A375 (cell line): ENCODE measurements at places on chromosomes 7 and 10. TPM values are rescaled to one million over a fixed set of nuclear protein-coding genes. Genes with fewer than 3 reads are reported as not detected.

The TDRD1 gene
- total RNA-seq = not detected in 2 replicates

The FAM131B gene
- total RNA-seq = 1.4 and 2.4 TPM in 2 replicates

The GPRIN2 gene
- not detected in 2 replicates for total RNA-seq

The TFR2 gene
- total RNA-seq = 0.04 TPM in 1 of 2 replicates, not detected in the other

The MINPP1 gene
- 28.0 and 30.0 TPM in 2 replicates for total RNA-seq

The AKR1C8 gene
- total RNA-seq = 0.21 TPM in 1 of 2 replicates, not detected in the other

The ZNF487 gene
- 1.5 and 4.9 TPM in 2 replicates for total RNA-seq
